ENCODE measurements at places on chromosomes 2 and 18.

GRCh38 chr18:56389190-56389589 lies 249.2 kb downstream of the TXNL1 start:
- no peak for DNase-seq

DNA sequence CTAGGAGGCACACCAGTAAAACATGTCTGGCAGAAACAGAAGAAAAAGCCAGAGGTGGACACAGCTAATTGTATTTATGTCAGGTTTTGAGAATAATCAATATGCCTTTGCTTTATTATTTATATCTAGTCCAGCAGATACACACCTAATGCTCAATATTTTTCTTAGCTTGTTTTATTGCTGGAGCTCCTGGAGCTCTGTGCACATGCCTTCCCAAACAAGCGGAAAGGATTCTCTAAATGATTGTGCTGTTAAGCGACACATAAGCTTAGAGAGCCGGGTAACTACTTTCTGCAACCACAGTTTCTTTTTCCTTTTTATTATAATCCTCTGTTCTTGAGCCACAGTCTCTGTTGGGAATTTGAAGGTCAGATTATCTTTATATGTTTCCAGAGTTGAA lies 177.3 kb upstream of the ST6GAL2 start:
- DNase-seq, result no peak

GRCh38 chr18:74400813-74401212 lies 56.3 kb downstream of the DIPK1C start:
- no peak for DNase-seq

- DNase-seq, result no peak
Observed at GRCh38 chr2:72674982-72675915, 150.6 kb downstream of the EXOC6B start.

GRCh38 chr18:31065036-31065773 lies 22.7 kb upstream of the DSC3 start:
- DNase-seq, result no peak

- DNase-seq, result no peak
Observed at GRCh38 chr2:52238782-52239181, 1206.8 kb upstream of the NRXN1 start.

- no peak for DNase-seq
Observed at GRCh38 chr2:120480346-120480902, 134.5 kb downstream of the INHBB start.

DNA sequence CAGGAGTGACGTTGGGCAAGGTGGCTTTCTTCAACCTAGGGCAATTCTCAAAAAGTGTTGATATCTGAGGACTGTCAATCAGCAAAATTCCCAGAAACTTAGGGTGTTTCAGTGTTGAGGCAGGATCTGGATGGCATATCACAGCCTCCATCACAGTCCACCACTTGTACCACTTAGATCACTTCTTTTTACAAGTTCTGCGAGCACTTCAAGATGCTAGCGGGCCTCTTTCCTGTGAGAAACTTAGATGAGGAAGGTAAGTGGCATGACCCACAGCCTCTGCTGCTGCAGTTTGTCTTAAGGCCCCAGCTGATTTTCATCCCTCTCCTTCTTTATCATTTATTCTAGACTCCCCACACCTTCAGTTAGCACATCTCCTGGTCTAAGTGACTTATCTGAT lies 295.4 kb upstream of the ZNF521 start:
- no peak for DNase-seq

GRCh38 chr2:237870126-237870525 lies 10.7 kb downstream of the RAMP1 start:
- DNase-seq, result no peak

GRCh38 chr2:100262555-100263320 lies 59.6 kb downstream of the LONRF2 start:
- DNase-seq, result no peak

- DNase-seq, result no peak
Observed at GRCh38 chr2:121093692-121094091, 191.3 kb downstream of the TFCP2L1 start.

All from astrocyte of the cerebellum (primary cell).